ENCODE measurements at places on chromosomes 11 and 22.

- DNase-seq, result no peak
These were observed 214.7 kb upstream of the NARS2 start for GRCh38 chr11:78789375-78789774.

GRCh38 chr11:107840129-107840484 is 18.5 kb downstream of the SLC35F2 start:
- no peak for DNase-seq

DNA sequence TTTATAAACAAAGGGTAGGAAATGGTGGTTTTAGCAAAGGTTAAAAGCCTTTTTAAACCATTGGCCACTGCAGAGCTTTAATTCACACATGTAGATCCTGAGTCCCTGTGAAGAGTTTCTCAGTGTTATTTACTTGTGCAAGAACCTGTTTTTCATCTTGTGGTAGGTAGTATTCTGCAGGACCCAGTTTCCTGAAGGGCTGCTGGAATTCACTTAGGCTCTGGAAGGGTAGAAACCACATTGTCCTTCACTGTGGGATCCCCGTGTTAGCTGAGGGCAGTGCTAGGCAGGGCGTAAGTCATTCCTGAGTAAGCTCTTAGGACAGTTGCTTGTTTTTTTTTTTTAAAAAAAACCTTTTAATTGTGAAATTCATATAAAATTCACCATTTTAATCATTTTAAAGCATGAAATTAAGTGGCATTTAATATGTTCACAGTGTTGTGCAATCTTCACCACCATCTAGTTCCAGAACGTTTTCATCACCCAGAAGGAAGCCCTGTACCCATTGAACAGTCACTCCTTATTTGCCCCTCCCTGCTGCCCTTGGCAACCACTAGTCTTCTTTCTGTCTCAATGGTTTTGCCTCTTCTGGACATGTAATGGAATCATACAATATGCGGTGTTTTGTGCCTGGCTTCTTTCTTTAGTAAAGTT is 77.7 kb downstream of the C22orf31 start:
- no peak for DNase-seq

DNA sequence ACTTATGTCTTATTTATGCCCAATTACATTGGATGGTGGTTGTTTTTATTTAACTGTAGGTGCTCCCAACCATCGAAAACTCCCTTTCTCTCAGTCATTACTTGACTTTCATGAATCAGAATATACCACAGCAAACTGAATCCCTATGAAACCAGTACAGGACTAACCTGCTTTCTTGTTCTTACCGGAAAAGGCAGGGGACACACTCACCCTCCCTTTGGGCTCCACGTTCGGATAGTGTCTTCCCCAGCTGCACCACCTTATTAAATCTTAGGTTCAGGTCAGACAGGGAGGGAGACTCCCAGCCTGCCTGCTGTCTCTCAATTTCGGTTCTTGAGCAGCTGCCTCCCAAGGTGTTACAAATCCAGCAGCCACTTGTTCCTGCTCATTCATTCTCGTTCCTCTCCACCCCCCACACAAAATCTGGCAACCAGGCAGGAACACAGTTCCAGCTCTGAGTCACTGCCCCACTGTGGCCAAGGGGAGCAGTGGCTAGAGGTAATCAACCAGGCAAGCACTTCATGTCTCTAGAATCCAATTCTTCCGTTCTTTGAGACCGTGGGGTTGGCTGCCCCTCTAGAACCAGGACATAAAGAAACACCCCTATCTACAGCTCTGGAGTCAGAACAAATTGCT is 133.0 kb downstream of the PLEKHA7 start:
- no peak for DNase-seq

DNA sequence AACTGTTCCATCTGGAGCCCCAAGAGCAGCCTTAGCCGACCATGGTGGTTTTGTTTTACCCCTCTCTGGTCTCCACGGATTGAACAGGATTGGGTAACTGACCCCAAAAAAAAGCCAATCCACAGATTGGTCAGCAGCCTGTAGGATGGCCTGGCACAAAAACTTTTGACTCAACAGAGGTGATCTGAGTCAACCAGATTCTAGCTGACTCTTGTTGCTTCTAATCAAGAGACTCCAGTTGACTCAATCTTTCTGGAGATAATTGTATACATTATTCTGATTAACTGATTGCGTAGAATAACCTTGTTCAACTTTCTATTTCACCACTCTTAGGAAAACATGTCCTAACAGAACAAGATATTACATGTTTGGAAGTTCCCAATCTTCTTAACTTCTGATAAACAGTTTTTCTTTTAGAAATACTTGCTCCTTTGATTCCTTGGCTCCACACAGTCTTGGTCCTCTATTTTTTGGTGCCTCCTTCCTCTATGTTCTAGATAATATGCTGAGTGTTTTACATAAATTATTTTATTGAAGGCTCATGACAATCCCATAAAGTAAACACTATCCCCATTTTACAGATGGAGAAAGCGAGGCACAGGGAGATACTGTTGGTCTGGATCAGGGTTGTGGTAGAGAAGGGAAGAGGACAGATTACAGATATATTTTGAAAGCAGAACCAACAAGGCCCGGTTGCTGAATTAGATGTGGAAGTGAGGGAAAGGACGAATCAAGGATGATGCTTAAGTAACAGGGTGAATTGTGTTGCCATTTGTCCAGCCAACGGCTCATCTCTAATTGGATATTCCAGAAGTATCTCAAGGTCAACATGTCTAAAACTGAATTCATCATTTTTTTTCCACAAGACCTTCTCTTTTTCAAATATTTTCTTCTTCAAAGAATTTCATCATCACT is 11.5 kb upstream of the ZC3H12C start:
- DNase-seq, result no peak

DNA sequence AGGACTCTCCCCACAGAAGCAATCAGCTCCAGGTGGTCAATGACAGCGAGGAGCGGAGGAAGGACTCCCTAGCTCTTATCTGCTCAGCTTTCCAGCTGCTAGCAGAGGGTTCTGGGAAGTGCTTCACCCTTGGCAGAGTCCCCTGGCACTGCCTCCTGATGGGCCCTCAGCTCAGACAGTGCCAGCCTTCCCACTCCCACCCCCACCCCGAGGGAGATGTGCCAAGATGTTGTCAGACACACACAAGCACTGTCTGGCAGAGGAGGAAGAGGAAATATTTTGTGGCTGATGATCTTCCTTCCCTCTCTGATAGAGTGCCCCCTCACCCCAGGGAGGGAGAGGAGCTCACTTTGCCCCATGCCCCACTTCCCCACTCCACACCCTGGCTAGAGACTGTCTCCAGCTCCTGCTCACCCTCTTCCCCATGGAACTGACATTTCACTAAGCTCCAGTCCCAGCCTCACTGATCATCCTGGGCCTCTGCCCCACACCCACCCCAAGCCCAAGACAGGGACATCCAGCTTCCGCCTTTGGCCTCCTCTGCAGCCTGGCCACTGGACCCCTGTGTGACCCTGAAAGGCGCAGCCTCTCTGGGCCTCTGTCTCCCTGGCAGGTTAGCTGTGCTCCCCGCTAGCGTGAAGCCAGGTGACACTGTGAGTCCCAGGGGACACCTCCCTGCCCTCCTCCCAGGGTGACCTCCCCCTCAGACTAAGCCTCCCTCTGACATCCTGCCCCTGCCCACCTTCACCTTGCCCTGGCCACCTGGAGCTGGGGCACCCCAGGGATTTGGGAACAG is 44.5 kb downstream of the SLCO2B1 start:
- DNase-seq, result no peak

DNA sequence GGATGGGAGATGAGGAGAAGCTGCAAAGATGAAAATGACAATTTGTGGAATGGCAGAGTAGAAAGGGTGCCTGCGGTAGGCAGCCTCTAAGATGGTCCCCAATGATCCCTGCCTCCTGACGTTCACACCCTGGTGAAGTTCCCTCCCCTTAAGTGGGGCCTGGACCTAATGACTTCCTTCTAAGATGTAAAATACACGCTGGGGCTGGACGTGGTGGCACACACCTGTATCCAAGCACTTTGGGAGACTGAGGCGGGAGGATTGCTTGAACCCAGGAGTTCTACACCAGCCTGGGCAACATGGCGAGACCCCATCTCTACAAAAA is 60.7 kb upstream of the CREB3L1 start:
- DNase-seq, result no peak

GRCh38 chr11:100512475-100512874 is 174.6 kb upstream of the ARHGAP42 start:
- DNase-seq, result no peak

DNA sequence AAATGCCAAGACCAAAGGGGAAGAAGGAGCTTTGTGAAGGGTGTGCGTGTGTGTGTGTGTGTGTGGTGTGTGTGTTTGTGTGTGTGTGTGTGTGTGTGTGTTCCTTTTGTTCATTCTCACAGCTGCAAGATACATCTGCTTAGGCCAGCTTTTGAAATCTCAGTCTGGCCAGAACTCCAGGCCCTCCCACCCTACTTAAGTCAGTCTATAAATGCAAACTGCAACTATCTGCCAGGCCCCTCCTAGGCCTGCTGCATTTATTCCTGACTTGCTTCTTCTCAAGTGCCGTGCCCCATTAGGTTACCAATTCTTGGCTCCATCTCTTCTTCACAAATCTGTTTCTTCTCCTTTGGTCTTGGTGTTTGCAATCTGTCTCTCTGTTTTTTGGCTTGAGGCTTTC is 21.6 kb upstream of the RIC3 start:
- DNase-seq, result no peak

DNA sequence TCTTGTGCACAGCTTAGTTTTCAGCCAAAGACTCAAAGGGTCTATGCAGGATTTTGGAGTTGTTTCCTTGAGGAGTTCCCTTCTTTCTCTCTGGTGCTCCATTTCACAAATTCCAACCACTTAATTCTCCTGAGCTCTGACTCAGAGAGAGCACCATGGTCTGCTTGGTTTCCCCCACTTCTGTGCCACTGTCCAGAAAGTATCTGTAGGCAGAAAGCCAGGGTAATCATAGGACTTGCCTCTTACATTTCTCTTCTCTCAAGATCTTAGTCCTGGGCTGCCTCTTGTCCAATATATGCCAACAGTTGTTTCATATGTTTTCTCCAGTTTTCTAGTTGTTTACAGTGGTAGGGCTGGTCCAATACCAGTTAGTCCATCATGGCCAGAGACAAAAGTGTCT is 6.4 kb upstream of the MRGPRD start:
- no peak for DNase-seq

DNA sequence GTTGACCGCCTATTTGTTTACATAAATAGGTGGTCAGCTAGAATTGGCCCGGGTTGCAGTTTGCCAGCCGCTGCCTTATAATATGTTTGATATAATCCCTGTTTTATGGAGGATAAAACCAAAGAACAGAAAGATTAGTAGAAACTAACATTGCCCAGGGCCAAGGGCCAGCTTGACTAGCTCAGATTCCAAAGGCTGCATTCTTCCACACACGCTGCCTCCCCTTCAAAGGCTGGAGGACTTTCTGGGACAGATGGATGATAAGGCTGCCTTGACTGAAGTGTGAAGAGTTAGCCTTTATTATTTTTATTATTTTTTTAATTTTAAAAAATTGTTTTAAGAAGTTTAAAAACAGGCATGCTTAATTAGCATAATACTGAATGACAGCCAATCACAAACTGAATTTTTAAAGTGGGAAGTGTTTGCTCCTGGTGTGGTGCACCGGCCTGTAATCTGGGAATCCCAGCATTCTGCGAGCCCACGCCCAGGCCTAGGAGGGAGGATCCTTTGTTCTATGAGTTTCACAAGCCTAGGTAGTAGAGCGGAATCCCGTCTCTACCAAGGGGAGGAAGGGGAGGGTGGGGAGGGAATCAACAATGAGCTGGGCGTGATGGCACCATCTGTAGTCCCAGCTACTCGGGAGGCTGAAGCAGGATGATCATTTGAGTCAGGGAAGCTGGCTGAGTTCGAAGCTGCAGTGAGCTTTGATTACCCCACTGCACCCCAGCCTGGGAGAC is 114.9 kb downstream of the NAV2 start:
- no peak for DNase-seq

GRCh38 chr11:133019545-133020371 is 512.5 kb downstream of the OPCML start:
- DNase-seq, result no peak

DNA sequence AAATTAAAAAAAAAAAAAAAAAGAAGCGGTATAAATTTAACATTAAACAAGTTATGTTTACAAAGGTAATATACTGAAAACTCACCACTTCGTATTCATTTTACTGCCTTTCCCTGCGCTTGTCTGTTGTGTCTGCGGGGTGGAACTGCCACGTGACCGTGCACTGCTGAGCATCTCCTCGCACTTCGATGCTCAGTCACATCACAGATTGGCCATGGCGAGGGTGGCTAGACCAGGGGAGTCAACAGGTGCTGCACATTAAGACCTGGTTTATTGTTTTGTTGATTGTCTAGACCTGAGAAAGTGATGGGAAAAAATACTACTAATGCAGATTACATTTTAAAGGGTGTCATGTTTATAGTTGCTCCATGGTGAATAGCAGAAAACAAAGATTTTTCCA is 22.8 kb upstream of the TUB start:
- no peak for DNase-seq

DNA sequence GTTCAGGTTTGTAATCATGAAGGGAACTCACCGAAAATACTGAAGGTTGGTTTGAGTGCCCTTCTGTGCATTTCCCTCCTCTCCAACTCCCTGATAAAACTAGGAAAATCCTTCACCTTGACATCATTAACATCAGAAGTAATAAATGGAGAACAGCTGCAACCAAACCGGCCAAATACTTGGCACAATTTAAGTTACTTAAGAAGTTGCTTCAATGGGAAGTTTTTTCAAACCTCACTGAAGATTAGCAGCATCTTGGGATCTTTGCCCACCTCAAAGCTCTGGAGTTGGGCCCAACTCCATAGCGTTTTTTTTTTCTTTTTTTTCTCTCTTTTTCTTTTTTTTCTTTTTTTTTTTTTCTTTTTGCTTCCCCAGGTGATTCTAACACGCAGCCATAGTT is 784.8 kb downstream of the KCNA4 start:
- no peak for DNase-seq

DNA sequence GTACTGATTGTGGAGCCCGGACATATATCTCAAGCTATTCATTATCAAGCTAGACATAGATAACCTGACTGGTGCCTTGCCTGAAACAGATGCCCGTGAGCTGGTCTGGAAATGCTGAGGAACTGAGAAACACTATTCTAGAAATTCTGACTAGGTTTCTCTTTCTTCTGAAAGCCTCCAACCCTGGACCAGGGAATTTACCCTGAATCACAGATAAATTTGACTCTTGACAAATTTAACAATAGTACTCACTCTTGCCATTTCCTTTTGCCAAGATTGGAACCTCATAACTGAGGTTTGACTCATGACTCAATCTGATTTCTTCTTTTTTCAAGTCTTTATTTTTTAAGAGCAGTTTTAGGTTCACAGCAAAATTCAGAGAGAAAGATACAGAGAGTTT is 189.6 kb upstream of the SYN3 start:
- no peak for DNase-seq

DNA sequence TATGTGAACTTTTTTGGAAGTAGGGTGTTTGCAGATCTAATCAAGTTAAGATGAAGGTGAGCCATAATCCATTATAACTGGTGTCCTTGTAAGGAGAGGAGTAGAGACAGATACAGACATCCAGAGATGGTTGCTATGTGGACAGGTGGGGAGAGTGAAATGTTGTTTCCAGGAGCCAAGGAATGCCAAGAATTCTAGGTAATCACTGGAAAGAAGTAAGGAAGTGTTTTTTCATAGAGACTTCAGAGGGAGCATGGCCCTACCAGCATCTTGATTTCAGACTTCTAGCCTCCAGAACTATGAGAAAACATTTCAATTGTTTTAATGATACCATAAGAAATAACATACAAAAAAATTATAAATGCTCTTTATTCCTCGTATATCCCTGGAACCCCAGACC is 320.5 kb upstream of the ANO3 start:
- DNase-seq, result no peak
